ENCODE measurements at places on chromosomes 2 and 18. TPM values are rescaled to one million over a fixed set of nuclear protein-coding genes. Genes with fewer than 3 reads are reported as not detected.

Gene ACVR2A
- total RNA-seq = 9.2 TPM

DNA sequence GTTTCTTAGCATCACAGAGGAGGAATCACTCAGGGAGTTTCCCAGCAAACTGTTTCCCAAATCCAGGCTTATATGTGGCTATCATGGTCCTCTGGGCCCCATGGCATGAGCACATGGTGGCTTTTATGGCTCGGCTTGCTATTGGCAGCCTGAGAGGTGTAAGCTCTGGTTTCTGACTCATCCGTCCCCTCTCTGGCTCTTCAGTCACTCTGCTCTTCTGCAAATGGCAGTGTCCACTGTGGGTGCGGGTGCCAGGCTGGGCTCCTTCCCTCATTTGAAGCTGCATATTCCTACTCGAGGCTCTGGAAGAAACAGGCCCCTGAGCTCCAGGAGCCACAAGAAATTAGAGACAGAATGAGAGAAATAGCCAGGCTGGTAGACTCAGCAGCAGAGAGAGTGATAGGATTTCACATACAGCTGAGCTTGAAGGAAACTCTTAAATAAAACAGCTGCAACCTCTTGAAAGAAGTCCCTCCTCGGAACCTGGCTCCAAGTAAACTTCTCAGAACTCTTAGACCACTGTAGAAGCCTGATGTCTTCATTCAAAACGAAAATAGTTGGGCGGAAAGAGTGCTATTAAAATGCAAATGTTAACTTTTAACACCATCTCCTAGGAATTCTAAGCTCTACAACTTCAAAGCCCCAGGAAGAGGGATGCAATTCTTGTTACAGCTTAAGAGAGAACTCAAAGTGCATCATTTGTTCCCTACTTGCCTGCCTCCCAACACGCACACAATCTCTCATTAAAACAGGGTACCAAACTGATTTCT lies 212.6 kb upstream of the SP5 start:
- no peak for DNase-seq

GRCh38 chr18:49646873-49647272 lies 85.0 kb downstream of the LIPG start:
- no peak for DNase-seq

DNA sequence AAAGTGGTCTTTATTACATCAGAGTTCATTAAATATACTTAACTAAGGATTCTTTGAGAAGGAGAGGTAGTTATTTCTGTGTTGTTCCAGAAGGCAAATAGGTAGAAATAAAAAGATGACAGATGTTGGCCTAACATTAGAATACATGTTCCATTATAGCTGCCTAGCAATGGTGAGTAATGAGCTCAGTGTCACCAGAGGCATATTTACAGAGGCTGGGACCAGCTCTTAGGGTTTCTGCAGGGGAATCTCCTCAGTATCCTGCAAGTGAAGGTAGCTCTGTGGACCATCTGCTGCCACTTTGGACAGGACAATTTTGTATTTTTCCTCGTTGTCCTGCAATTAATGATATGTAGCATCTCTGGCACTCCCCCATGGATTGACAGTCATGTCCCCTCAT lies 416.0 kb downstream of the THSD7B start:
- no peak for DNase-seq

DNA sequence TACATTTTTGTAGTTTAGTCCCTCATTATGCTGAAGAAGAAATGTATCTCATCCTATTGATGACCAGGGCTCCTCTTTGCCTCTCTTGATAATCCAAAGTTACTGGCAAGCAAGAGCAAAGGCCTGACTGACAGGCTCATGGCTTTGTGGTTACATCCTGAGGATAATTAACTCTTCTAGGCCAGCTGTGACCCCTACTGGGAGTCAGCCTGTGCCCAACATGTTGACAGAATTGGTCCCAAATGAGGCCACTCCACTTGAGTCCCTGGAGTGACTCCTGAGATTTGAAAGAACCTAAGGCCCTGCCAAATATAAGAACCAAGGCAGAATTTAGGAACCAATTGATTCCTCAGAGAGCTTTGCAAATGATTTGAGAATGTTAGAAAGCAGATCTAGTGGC lies 973.8 kb upstream of the CELF4 start:
- no peak for DNase-seq

GRCh38 chr2:128451084-128452023 lies 132.7 kb upstream of the HS6ST1 start:
- no peak for DNase-seq

GRCh38 chr2:48134704-48135103 lies 228.4 kb upstream of the FBXO11 start:
- no peak for DNase-seq
